Thoracic aorta (tissue), 2 donors: ENCODE measurements at places on chromosomes 16 and 17. TPM values are rescaled to one million over a fixed set of nuclear protein-coding genes. Genes with fewer than 3 reads are reported as not detected.

SPDYE4 gene
- not detected for total RNA-seq

PRSS22 gene
- not detected for total RNA-seq

FOXJ1 gene
- not detected for total RNA-seq

DCAKD gene
- total RNA-seq, result 34.6 TPM

SSH2 gene
- 31.5 TPM for total RNA-seq

EIF3CL gene
- total RNA-seq, result 72.4 TPM

LAT gene
- 15.3 TPM for total RNA-seq

CD7 gene
- total RNA-seq, result 3.0 TPM

DPEP1 gene
- not detected for total RNA-seq

SMCR8 gene
- total RNA-seq, result 12.6 TPM

TM4SF5 gene
- not detected for total RNA-seq

TBC1D3G gene
- total RNA-seq, result not detected

RAB11FIP4 gene
- 0.68 TPM for total RNA-seq

PMP22 gene
- 192 TPM for total RNA-seq

SKAP1 gene
- not detected for total RNA-seq

NPIPA2 gene
- 12.8 TPM for total RNA-seq

EIF5A gene
- total RNA-seq, result 130 TPM

CCL8 gene
- total RNA-seq, result 3.7 TPM

OSGIN1 gene
- 3.7 TPM for total RNA-seq

UMOD gene
- not detected for total RNA-seq

SLC6A2 gene
- total RNA-seq, result not detected

TPSB2 gene
- 58.3 TPM for total RNA-seq

PRSS8 gene
- total RNA-seq, result not detected

RGS11 gene
- total RNA-seq, result 16.8 TPM

KRT31 gene
- not detected for total RNA-seq

ABCA9 gene
- 38.6 TPM for total RNA-seq

PIGL gene
- total RNA-seq, result 52.1 TPM

CA7 gene
- not detected for total RNA-seq

LITAFD gene
- total RNA-seq, result not detected

DHRS7B gene
- total RNA-seq, result 44.5 TPM

CDK12 gene
- total RNA-seq, result 54.7 TPM

ABCC12 gene
- total RNA-seq, result not detected

G6PC1 gene
- total RNA-seq, result not detected

HBA2 gene
- total RNA-seq, result 47.9 TPM

PMFBP1 gene
- 1.4 TPM for total RNA-seq

TPPP3 gene
- 34.9 TPM for total RNA-seq

CDRT15 gene
- total RNA-seq, result not detected

MYH11 gene
- 2,456 TPM for total RNA-seq

ACSM2A gene
- total RNA-seq, result not detected

MYH8 gene
- total RNA-seq, result not detected
